ENCODE measurements at places on chromosomes 11 and 22.

GRCh38 chr11:73317373-73317772, 9.3 kb downstream of the ARHGEF17 start:
- no peak for DNase-seq

DNA sequence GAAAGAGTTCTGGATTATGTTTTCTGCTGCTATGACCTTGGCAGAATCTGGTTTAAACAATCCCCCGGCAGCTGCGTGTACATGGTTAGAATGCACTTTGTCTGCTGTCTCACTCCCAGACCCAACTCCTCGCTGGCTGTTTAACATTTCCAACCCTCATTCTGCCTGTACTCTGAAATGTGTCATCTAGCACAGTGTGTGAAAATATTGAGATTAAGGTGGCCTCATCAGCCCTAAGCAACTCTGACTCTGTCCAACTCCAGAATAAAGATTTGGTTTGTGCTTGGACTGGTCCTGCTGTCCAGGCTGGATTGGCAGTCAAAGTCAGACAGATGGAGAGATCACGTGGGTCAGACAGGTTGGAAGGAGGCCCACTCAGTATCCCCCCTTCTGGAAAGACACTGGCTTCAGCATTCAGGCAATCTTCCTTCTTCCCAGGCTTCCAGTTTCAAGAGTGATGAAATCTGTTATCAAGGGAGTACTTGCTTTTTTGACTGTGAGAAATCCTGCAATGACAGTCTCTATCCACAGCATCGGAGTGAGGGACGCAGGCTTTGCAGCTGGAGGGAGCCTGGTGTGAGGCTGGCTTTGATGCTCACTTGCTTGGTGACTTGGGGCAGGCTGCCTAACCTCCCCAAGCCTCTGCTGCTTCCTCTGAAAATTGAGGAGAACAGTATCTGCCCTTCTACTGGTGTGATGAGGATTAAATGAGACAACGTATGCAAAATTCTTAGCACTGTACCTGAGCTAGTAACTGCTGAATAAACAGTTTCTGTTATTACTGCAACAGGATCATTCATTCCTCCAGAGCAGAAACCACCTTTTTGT, 29.8 kb downstream of the ABTB2 start:
- DNase-seq: no peak

- DNase-seq: no peak
Observed at GRCh38 chr11:6646918-6647679, 8.5 kb downstream of the DCHS1 start.

GRCh38 chr11:123206791-123207434, 11.9 kb upstream of the CLMP start:
- DNase-seq: no peak

- no peak for DNase-seq
Observed at GRCh38 chr11:19253817-19254216, 13.1 kb upstream of the E2F8 start.

- no peak for DNase-seq
Observed at GRCh38 chr11:82682003-82682751, 51.5 kb downstream of the FAM181B start.

- no peak for DNase-seq
Observed at GRCh38 chr11:68541991-68542390, 81.4 kb downstream of the PPP6R3 start.

- no peak for DNase-seq
Observed at GRCh38 chr22:35821654-35822053, 104.0 kb downstream of the APOL5 start.

- no peak for DNase-seq
Observed at GRCh38 chr11:102654761-102655160, 29.6 kb upstream of the MMP20 start.

DNA sequence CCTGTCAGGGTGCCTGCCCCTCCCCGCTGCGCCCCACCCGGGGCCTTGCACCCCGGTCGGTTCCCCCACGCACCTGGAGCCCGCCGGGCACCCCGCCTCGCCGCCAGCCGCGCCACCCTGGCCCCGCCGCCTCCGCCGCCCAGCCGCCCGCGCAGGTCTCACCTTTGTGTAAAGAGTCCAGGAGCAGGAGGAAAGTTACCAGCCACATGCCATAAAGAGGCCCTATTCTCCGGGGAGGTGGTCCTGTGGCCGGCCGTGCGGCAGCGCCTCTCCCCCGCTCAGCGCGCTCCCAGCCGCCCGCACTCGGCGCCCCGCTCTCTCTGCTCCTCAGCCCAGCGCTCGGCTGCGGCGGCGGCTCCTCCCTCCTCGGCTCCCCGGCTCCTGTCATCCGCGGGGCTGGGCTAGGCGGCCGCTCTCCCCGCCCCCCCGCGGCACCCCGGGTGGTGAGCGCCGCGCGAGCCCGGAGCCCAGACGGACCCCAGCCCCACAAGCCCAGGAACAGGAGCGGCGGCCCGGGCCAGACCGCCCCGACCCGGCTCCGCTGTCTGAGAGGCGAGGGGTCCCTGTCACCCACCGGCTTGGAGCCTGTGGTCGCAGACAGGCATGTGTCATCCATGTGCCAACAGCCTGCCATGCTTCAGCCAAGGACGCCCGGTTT, at the start of gene DSCAML1:
TSS of gene DSCAML1 (minus strand) at position 345 of the 658 bp plus-strand sequence. CDS start at position 208, 137 bp downstream.
- no peak for DNase-seq

DNA sequence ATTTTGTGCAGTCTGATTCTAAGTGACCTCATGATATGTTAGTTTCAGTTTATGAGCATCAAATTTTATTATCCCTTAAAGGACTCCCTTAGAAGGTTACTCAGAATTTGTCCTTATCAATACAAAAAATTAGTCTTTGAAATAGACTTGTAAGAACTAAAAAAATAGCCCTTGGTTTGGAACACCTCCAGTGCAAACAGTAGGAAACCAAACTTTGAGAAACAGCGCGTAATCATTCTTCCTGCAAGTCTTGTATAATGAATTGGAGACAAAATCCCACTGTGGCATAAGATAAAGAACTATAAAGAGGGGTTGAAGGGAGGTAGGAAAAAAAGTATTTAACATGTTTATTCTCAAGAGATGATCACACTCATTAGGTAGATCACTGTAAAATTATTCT, 10.8 kb upstream of the MSANTD4 start:
- no peak for DNase-seq

- no peak for DNase-seq
Observed at GRCh38 chr22:25370322-25370721, 150.9 kb downstream of the CRYBB2 start.

DNA sequence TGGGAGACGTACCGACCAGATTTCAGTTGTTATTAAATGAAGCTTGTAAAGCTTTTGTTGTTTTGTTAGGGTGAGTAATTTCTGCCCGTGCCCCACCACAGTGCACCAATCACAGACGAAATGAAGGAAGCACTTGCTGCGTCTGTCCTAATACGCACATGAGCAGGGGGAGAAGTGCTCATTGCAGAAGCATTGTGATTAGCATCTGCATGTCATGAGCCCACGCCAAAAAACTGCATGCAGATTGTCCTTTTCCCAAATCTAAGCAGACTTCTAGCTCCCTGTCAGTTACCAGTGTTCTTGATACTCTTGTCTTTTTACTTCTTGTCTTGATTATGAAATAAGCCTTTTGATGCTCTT, 15.5 kb downstream of the RBX1 start:
- DNase-seq: no peak

DNA sequence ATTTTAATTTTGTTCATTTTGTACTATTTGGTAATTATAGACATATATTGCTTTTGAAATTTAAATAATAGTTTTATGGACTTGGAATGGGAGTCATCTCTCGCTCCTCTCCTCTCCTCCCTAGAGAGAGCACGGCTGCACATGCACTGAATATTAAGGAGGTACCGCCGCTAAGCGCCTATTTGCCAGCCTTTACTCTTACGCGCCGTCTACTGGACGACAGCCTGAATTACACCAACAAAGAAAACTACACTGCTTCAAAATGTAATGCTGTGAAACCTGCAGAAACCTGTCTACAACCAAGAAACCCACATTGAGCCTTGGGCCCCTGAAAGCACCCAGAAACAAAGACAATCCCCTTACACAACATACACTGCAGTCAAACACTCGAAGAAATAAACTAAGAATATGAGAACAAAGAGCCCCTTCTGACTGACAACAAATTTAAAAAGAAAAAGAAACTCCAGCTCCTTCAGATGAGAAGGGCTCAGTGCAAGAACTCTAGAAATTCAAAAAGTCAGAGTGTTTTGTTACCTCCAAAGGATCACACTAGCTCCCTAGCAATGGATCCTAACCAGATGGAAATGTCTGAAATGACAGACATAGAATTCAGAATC, 737.2 kb downstream of the LRRC4C start:
- no peak for DNase-seq

DNA sequence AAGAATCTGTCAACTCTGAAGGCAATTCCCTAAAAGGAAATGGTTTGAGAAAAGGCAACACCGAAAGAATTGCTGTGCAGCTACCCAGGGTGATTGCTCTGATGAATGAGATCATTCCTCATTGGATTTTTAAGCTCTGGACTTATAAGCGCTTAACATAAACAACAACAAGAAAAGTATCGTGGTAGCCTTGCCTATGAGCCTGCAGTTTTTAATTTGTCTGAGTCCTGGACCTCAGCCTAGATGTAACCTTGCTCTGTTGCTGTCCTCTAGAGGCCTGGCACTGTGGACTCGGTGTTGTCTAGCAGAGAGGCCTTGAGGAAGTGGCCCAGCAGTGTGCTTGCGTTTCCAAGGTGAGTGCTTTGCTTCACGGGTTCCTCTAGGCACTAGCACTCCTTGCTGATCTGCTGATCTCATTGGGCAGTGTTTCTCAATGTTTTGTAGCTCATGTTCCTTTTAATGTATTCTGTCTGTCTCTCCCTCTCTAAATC, 20.4 kb downstream of the CCDC81 start:
- DNase-seq: no peak

DNA sequence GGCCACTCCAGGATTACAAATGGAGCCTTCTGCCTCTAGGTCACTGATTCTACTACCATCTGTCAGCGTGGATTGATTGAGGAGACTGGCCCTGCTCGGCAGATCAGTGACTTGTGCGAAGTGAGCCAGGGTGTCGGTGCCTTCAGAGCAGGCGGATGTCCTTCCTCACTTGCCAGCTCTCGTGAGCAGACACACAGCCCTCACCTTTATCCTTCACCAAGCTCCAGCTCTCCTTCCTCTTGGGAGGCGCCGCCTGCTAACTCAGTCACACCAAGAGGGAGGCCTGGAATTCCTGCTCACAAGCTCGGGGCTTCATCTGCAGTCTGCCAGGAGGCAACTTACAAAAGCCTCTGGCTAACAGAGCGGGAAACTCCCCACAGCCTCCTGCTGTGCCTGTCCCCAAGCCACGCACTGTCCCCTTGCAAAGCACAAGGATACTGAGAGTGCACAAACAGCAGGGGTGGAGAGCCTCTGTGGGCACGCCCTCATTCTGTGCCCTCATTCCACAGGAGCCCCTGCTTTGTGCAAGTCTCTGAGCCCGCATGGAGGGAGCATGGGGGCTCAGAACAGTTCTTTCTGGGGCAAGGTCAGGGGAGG, 3.5 kb upstream of the TCF20 start:
- DNase-seq: peak; percentile 74

Measured in mesenteric fat pad (tissue), 1 donor.